ENCODE measurements at places on chromosomes 7 and 10.

- DNase-seq: no peak
These were observed 74.2 kb upstream of the GLI3 start for GRCh38 chr7:42311195-42311594.

DNA sequence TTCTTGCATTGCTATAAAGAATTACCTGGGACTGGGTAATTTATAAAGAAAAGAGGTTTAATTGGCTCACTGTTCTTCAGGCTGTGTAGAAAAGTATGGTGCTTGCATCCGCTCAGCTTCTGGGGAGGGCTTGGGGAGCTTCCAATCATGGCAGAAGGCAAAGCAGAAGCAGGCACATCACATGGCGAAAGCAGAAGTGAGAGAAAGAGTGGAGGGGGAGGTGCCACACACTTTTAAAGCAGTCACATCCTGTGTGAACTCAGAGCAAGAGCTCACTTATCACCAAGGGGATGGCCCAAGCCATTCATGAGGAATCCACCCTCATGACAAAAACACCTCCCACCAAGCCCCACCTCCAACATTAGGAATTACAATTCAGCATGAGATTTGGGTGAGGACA is 303.5 kb downstream of the OTUD1 start:
- DNase-seq: peak; percentile 26

DNA sequence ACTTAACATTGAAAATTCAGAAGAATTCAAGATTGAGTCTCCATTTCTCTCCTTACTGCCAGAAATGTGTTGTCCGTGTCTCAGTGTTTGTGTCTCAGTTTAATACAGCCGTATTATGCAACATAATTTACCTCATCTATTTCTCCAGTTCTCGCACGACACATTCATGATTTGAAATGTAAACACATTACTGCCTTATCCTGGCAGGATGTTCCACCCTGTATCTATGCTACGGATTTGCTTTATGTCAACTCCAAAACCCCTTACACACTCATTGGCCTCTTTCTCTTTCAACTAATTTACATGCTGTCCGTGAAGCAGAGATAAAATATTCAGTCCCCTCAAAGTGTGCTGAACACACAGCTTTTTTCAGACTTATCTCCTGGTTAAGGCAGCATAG is 653.7 kb upstream of the SEMA3D start:
- DNase-seq: no peak

DNA sequence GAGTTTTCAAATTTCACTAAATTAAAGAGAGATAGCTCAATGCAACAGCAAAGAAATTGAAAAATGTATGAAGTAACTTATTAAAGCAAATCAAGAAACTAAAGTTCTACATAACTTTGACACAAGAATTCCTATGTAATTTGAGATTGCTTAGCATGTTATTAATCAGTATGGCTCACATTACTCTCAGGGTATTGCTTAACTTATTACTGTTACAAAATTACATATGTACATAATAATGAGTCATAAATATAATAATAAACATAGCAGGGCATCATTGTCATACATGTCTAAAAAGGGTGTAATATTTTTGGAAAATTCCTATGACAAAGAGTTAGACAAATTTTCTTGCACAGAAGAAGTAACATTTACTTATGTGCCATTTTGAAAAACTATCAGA is 75.0 kb downstream of the ZWINT start:
- DNase-seq: no peak

- DNase-seq: no peak
These were observed 170.1 kb upstream of the AKR1E2 start for GRCh38 chr10:4655879-4656278.

DNA sequence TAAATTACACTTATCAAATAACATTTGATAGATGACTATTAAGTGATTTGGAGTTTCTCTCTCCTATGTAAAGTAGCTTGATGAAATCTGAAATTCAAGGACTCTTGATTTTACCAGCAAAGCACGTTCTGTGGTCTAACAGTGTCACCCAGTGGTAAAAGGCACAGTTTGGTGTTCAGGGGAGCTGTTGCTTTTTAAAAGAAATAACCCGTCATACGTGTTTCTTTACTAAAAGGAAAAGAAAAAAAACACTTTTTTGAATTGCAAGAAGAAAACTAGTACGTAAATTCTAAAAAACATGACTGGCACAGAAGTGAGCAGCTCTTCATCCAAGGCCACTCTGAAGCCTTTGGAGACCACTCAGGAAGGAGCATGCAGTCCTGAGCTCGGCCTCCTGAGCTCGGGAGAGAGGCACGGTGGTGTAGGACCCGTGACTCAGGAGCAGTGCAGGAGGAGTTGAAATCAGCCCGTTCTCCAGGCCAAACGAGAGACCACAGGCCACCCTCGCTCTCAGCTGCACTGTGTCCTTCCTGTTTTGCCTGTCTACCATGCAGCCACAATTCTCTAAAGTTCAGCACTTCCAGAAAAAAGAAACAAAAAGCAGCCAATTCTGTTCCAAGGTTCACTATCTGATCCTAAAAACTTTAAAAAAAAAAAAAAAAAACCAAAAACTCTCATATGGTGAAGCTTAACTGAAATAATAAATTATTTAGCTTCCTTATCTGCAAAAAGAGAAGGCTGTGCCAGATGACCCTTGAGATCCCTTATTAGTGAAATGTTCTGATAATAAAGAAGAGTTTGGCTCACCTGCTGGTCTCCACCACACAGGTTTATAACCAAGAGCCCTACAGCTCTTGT is 212.6 kb upstream of the FRMD4A start:
- peak; percentile 60 for DNase-seq

DNA sequence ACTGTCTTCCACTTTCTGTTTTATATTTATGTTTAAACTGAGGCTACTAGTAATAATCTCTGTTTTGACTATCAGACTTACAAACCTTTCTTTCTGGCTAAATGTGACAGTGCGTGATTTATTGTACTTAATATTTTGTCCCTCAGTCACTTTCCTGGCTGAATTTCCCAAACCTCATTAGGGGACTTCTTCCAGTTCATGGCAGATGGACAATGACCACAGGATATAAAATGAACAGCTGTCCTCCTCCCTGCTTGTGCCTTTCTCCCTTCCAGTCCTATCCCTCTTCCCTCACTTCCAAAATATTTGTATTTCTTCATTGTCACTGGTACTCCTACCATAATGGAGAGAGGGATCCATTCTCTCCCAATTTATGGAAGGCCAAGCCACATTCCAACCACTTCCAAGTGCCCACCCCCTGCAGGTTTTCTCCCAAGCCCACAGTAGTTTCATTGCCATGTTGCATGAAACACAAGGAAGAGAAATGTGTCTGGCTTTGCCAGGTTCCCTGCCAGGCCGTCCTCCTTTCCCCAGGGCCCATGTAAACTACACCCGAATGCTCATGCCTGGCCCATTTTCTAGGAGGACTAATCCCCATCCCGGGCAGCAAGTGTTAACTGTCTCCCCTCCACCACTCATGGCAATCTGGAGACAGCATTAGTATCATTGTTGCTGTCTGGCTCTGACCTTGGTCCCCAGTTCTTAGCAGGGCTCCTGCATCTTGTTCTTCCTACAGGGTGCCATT is 269.5 kb upstream of the SLC26A5 start:
- DNase-seq: no peak

DNA sequence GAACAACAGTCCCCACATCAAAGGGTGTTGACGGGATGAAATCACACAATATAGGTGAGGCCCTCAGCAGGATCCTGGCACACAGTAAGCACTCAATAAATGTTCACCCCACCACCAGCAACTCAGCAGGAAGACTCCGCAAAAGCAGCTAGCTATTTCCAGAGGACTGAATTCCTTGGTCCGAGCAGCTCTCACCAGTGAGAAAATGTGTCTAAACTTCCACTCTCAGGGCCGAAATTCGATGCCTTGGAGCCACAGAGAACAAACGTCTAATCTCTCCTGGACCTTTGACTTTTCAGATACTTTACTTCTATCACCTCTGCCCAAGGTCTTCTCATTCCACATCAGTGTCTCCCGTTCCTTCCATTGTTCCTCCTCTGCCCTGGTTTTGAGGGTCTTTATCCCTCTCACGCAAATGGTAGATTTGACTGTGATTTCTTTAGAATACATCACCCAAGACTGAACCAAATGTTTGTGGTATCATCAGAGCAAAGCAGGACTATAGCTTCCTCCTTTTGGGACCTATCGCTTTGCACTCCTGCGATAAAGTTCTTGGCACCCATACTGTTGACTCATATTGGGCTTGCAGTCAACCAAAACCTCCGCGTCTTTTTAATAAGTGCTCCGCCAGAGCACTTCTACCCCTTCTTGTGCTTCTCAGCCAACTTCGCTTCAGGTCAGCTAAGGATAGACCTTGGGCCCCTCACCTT is 903 bp upstream of the NT5C2 start:
- no peak for DNase-seq
